ENCODE measurements at places on chromosomes 6 and 20. TPM values are rescaled to one million over a fixed set of nuclear protein-coding genes. Genes with fewer than 3 reads are reported as not detected.
A peak's percentile ranks its signal among the peaks of the same experiment; 100 is the strongest.

CARMIL1 gene
- total RNA-seq = 17.2 TPM

GRCh38 chr20:34626992-34627391, 49.9 kb downstream of the PIGU start:
- DNase-seq = no peak

GRCh38 chr6:12012038-12012557, at the start of gene HIVEP1:
TSS of gene HIVEP1 (plus strand) at chr6:12012312. CDS start at chr6:12015629, 3,317 bp downstream.
- peak; percentile 74 for DNase-seq

- no peak for DNase-seq
These were observed 8.5 kb upstream of the REPS1 start for GRCh38 chr6:138996524-138996923.

- DNase-seq = peak; percentile 91
These were observed 335.2 kb downstream of the SYNE1 start for GRCh38 chr6:152301765-152302568.
